ENCODE measurements at places on chromosomes 5 and 9. TPM values are rescaled to one million over a fixed set of nuclear protein-coding genes. Genes with fewer than 3 reads are reported as not detected.

DNA sequence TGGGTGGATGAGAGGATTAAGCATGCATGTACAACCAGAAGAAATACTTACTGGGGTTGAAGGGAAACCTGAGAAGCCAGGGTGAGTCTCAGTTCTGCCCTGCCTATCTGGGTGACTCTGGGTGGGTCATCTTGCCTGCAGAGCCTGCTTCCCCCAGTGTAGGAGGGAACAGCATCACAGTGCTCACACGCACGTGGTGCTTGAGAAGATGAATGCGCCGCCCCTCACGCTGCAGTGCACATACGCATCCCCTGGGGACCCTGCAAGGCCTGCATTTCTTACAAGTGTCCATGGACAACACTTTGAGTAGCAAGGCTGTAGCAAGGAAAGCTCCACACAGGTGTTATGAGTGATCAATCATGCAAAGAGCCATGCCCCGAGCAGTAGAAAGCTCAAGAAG, 18.7 kb upstream of the GABBR2 start:
- no peak for DNase-seq

Gene CDH9
- 0.90 TPM for total RNA-seq

Gene BTNL3
- not detected for total RNA-seq

- no peak for DNase-seq
Observed at GRCh38 chr9:109010746-109011145, 2.6 kb downstream of the CTNNAL1 start.

Gene TAF1L
- total RNA-seq = not detected

Gene EFCAB9
- not detected for total RNA-seq

GRCh38 chr9:115945009-115945431, 208.6 kb upstream of the PAPPA start:
- no peak for DNase-seq

- DNase-seq = no peak
Observed at GRCh38 chr9:7154003-7154619, 396.3 kb downstream of the KDM4C start.

Gene TMOD1
- total RNA-seq = 0.52 TPM

Measured in H7 (cell line).